ENCODE measurements at places on chromosomes 4 and X. TPM values are rescaled to one million over a fixed set of nuclear protein-coding genes. Genes with fewer than 3 reads are reported as not detected.

SLC30A9 gene
- 56.5 TPM for total RNA-seq

USP17L17 gene
- total RNA-seq = not detected

ASMT gene
- not detected for total RNA-seq

ZNF141 gene
- total RNA-seq = 8.9 TPM

DNA sequence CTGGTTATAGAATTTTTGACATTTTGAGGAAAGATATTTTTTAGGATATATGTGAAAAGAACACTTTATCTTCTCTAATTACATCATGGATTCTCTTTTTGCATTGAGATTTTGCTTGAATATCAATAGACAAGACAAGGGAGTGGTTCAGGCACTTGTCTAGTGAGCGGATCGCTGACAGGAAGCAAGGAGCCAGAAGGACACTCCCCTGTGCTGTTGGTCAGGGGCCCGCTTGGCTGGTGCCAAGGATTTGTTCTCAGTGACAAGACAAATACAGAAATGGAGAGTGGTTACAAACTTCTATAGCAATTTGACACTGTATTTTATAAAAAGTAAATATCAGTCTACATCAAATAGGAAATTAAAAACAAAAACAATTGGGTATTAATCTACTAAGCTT lies 60.0 kb downstream of the SLC9B1 start:
- no peaks in the 10 kb centered on the region for H3K36me3 ChIP-seq
- H3K27ac ChIP-seq = no peak overlapping the region
- no peaks in the 10 kb centered on the region for H3K4me1 ChIP-seq

DNA sequence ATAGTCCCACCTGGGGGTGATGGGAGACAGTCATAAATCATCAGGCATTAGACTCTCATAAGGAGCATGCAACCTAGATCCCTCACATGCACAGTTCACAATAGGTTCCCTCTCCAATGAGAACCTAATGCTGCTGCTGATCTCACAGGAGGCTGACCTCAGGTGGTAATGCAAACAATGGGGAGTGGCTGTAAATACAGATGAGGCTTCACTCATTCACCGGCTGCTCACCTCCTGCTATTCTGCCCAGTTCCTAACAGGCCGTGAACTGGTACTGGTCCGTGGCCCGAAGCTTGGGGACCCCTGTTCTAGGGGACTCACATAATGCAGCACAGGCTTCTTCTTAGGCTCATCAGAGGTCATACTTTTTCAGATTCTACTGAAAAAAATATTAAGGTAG lies 625.9 kb upstream of the AGA start:
- no peaks in the 10 kb centered on the region for H3K36me3 ChIP-seq
- no peaks in the 10 kb centered on the region for H3K4me1 ChIP-seq
- H3K4me3 ChIP-seq = no peak overlapping the region
- H3K27ac ChIP-seq = no peak overlapping the region

GRCh38 chr4:113639326-113639725 lies 122.2 kb downstream of the CAMK2D start:
- no peak for DNase-seq
- no peak overlapping the region for H3K4me3 ChIP-seq
- H3K36me3 ChIP-seq = no peaks in the 10 kb centered on the region
- peaks cover 21% of the 10 kb centered on the region for H3K4me1 ChIP-seq

DNA sequence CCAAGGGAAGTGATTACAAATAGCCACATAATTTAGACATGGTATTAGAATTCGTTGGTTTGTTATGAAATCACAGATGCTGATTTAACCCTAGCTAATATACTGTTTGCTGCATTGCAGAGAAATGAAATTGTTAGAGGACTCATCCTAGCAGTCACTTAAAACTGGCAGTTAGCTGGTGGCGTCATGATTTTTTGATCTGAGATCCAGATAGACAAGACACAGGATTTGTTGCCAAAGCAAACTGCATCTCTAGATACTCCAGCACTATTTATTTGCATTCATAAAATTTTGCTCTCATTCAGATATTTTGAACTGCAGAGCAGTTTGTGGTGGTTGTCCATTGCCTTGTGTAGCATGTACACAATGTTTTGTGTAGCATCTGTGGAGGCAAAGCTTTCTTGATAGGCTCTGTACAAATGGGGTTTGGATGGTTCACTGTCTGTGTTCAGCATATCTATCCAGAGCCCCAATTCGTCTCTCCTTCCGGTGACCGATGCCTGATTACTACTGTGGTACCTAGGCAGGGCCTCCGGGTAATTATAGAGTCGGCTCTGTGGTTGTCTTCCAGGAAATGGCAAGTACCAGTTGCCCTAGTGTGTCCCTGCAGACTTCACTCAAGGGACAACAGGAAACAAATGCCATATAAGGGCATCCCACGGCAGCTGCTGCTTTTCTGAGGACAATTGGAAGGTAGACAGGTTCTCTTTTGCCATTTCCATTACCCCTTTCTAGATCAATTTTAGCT lies 30.1 kb upstream of the SPARCL1 start:
- no peaks in the 10 kb centered on the region for H3K36me3 ChIP-seq
- H3K27ac ChIP-seq = no peak overlapping the region
- no peaks in the 10 kb centered on the region for H3K27me3 ChIP-seq
- no peak for DNase-seq
- no peak overlapping the region for H3K4me3 ChIP-seq

All from fibroblast of lung (primary cell).